Activated CD4-positive, alpha-beta T cell treated with anti-CD3 and anti-CD28 coated beads for 36 hours (primary cell): ENCODE measurements at places on chromosomes 13 and 19. TPM values are rescaled to one million over a fixed set of nuclear protein-coding genes. Genes with fewer than 3 reads are reported as not detected.
A peak's percentile ranks its signal among the peaks of the same experiment; 100 is the strongest.

DNA sequence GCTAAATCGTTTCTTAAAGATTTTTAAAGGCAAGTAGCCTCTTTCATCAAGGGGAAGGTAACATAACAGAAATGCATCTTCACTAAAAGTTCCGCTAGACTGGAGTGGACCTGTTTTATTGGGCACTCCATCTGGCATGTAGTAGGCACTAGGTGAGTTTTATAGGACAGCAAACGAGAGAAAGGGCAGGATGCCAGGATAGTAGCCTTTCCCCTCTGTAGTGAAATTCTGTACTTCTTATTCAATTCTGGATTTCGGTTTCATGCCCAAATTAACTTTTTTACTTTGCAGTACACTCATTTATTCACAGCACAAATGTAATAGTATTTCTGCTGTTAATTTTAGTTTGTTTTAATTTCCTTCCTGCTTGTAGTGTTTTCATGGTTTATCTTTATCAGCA, 45.2 kb downstream of the GPR180 start:
- no peak for DNase-seq

GRCh38 chr19:32296694-32297093, 48.7 kb upstream of the ZNF507 start:
- DNase-seq = no peak

DNA sequence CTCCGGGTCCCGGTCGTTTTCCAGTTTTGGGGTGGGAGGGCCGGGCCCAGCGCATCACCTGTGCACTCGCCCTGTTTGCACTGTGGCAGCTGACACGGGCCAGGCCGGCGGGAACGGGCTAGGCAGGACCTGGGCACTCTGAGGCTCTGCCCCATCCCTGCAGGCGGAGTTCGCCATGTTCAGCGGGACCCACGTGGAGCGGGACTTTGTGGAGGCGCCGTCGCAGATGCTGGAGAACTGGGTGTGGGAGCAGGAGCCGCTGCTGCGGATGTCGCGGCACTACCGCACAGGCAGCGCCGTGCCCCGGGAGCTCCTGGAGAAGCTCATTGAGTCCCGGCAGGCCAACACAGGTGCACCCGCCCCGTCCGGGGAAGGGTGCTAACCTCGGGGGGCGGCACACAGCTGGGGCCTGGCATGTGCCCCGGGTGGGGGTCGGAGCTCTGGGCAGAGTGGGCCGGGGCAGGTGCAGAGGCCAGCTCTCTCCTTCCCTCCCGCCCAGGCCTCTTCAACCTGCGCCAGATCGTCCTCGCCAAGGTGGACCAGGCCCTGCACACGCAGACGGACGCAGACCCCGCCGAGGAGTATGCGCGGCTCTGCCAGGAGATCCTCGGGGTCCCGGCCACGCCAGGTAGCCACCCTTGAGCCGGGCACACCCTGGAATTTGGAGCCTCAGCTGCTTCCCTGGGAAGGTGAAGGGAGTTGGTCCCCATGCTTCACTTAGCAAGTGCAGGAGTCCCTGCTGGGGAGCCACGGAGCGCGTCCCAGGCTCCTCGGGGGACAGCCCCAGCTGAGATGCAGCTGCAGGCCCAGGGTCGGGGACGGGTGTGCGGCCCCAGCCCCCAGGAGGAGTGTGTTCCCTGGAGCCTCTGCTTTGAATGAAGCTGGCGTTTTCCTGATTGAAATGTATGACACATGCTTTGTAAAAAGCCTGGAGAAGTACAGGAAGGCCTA, 9.3 kb upstream of the ZNF554 start:
- DNase-seq = no peak

GRCh38 chr19:7595466-7596133, at the start of gene CAMSAP3:
Gene CAMSAP3 (plus strand): TSS chr19:7595863. CDS start chr19:7596003, 140 bp downstream.
- peak; percentile 68 for DNase-seq

DNA sequence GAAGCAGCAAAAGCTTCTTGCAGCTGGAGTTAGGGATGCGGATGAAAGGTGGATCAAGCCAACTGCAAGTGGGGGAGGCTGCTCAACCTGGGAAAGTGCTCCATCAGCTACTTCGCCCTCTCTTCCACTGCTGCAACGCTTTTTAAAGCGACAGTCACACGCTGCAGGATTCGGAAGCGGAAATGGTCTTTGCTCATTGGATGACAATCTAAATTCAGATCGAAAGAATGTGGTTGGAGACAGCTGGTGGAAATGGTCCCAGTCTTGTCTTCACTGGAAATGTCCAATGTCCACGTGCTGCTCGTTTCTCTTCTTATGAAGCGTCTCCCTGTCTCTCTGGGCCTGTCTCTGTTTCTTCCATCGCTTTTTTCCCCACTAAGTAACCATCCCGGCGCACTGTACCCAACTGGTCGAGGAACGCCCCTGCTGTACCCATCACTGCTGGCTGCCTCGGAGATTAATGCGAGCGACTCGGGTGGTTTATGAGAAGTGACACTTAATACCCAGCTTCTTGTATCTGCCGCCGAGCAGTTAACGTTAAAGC, 2.1 kb upstream of the FGF9 start:
- DNase-seq = no peak

- no peak for DNase-seq
These were observed 83.3 kb upstream of the OLFM4 start for GRCh38 chr13:52945348-52945747.

DNA sequence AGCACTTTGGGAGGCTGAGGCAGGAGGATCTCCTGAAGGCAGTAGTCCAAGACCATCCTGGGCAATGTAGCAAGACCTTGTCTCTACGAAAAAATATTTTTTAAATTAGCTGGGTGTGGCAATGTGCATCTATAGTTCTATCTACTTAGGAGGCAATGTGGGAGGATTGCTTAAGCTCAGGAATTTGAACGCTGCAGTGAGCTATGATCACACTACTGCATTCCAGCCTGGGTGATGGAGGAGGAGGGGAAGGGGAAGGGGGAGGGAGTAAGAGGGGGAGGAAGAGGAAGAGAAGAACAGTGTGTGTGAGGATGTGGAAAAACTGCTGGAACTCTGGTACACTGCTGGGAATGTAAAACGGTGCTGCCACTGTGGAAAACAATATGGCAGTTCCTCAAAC, 9.2 kb upstream of the CLIP3 start:
- DNase-seq = no peak

- no peak for DNase-seq
These were observed 313.2 kb downstream of the SHISA2 start for GRCh38 chr13:25738342-25739196.

DNA sequence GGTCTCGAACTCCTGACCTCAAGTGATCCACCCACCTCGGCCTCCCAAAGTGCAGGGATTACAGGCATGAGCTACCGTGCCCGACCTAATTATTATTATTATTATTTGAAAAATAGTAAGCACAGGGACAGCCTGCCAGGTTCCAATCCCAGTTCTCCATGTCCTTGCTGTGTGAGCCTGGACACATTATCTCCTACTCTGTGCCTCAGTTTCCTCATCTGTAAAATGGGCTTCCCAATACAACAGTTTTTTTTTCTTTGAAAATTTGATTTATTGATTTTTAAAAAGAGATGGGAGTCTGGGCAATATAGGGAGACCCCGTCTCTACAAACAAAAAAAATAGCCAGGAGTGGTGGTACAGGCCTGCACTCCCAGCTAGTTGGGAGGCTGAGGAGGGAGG, 3.3 kb downstream of the ZGLP1 start:
- DNase-seq = no peak

DNA sequence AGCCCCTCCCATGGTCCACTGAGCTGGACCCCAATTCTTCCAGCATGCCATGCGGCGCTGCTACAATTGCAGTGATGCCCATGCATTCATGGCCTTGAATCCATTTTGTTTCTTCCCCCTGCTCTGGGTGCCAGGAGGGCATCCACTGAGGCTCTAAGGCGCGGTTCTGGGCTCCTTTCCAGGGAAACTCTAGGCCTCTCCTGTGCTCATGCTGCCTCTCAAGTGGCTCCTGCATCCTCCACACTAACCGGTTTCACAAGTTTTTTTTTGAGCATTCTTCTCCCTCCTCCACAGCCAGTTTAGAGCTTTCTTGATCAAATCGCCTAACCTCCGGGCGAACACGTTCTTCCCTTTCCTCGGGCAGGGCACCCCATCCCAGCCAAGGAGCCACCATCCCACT, 69.1 kb upstream of the FLT1 start:
- DNase-seq = no peak

DNA sequence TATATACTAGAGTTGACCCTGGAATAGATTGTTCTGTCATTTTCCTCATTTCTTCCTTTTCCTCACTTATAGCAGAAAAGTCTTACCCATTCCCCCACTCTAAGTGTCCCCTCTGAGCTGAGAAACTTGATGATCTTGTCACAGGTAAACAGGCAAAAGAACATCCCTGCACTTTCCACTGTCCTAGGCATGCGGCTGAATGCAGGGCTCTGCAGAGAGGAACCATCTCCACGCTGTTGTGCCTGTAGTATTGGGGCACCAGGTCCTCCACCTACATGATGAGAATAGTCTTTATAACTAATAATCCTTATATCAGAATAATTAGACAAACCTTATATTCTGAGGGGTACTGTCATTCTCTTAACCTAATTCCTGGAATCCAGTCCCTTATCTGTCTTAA, 211.3 kb downstream of the RBM26 start:
- no peak for DNase-seq

DNA sequence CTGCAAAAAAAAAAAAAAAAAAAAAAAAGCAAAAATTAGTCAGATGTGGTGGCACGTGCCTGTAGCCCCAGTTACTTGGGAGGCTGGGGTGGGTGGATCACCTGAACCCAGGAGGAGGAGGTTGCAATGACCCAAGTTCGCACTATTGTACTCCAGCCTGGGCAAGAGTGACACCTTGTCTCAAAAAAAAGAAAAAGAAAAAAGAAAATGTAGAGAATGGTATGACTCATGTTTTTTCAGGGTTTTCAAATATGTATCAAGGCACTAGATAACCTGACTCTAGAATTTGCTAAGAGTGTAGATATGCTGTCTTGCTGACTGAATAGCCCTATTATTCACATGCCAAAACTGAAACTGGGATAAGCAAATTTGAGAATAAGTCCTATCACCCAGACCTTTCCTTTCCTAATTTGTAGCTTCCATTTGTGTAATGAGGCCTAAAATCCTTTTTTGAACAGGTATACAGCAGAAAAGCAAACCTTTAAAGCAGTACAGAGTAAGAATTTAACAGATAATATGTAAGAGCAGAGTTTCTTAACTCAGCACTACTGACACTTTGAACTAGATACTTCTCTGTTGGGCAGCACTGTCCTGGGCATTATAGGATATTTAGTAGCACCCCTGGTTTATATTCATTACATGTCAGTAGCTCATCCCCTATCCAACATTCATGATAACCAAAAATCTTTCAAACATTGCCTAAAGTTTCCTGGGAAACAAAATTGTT, 108.6 kb downstream of the ELF1 start:
- DNase-seq = peak; percentile 45

- DNase-seq = no peak
These were observed 17.0 kb upstream of the TDRD3 start for GRCh38 chr13:60379837-60380565.

- DNase-seq = no peak
These were observed 62.7 kb upstream of the ZNF726 start for GRCh38 chr19:23851966-23852365.

JUND gene
- 311 TPM for total RNA-seq

GRCh38 chr13:113934576-113934975, 39.3 kb downstream of the C13orf46 start:
- no peak for DNase-seq

MBD3L2 gene
- total RNA-seq = not detected

- DNase-seq = no peak
These were observed 752.5 kb upstream of the SGCG start for GRCh38 chr13:22428188-22428828.

DNA sequence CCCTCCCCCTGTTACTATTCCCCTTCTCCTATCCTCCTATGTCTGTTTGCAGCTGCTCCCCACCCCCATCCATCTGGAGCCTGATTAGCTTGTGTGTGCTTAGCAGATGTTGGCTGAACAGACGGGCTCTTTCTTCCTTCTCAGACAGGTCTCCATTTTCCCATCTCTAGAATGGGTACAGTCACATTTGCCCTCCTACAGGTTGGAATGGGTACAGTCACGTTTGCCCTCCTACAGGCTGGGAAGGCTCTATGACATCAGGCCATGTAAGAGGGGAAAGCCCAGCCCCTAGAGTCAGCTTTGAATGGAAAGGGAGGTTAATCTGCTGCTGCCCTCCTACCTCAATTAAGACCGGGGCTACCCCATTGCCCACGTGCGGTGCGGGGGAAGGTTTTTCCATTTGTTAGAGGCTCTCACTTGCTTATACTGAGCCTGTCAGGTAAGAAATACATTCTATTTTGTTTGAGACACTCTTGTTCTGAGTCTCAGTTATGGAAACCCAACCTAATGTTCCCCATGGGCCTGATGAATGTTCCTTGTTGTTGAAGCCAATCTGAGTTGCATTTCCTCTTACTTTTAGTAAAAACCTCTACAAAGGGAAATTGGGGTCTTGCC, 2.2 kb upstream of the CLEC17A start:
- DNase-seq = peak; percentile 83

DPF1 gene
- 1.2 TPM for total RNA-seq

- DNase-seq = no peak
These were observed 1.1 kb downstream of the ZNF444 start for GRCh38 chr19:56142087-56142787.

TMC4 gene
- total RNA-seq = 0.39 TPM

DNA sequence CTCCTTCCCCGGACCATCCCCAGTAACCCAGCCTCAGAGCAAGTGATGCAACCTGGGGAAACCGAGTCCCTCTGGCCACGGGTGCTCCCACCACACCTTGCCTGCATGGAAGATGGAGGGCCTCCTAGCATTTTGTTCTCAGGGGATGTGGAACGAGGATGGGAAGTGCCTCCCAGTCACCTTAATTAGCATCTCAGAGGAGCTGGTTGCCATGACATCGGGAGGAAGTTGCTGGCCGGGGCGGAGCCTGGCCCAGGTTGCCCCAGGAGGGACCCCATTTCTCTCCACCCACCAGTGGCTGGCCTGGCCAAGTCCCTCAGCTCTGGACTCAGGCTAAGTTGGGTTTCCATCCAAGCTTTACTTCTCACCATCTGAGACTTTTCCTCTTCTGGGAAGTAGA, 24.1 kb upstream of the PTPRS start:
- DNase-seq = no peak

DNA sequence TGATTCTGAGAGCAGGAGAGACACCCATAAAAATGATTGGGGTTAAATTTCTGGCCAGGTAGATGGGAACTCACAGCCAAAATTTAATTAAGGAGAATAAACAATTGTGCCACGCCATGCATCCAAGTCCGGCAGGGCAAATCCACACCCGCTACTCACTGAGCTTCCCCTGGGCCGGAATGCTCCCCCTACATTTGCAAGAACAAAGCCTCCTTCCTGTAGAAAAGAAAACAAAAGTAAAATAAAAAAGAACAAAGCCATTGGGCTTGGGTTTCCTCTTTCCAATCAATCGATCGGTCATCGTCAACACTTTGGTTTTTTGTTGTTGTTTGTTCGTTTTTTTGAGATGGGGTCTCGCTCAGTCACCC, 30.2 kb upstream of the TFDP1 start:
- DNase-seq = no peak

- no peak for DNase-seq
These were observed 222.0 kb downstream of the SLITRK5 start for GRCh38 chr13:87893186-87893585.
